ENCODE measurements at places on chromosomes 7 and 10.

- no peak for DNase-seq
Observed at GRCh38 chr7:6130007-6130587, 98.9 kb downstream of the ANKRD61 start.

DNA sequence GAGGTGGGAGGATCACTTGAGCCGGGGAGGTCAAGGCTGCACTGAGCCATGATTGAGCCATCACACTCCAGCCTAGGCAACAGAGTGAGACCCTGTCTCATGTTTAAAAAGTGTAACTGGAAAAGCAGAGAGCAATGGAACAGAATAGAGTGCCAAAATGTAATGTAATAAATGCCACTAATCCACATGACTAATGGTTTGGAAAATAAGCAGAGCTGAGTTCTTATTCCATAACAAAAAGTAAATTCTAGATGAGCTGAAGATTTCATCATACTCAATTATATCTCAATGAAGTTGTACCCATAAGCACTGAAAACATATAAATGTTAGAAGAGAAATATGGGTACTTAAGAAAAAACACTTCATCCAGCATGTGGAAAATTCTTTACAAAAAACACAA lies 132.6 kb downstream of the USP6NL start:
- DNase-seq = no peak

GRCh38 chr10:4003348-4003973 lies 218.5 kb upstream of the KLF6 start:
- DNase-seq = no peak

- DNase-seq = no peak
Observed at GRCh38 chr7:92557808-92558362, 29.3 kb downstream of the RBM48 start.

GRCh38 chr7:55063633-55064032 lies 44.8 kb downstream of the EGFR start:
- no peak for DNase-seq

DNA sequence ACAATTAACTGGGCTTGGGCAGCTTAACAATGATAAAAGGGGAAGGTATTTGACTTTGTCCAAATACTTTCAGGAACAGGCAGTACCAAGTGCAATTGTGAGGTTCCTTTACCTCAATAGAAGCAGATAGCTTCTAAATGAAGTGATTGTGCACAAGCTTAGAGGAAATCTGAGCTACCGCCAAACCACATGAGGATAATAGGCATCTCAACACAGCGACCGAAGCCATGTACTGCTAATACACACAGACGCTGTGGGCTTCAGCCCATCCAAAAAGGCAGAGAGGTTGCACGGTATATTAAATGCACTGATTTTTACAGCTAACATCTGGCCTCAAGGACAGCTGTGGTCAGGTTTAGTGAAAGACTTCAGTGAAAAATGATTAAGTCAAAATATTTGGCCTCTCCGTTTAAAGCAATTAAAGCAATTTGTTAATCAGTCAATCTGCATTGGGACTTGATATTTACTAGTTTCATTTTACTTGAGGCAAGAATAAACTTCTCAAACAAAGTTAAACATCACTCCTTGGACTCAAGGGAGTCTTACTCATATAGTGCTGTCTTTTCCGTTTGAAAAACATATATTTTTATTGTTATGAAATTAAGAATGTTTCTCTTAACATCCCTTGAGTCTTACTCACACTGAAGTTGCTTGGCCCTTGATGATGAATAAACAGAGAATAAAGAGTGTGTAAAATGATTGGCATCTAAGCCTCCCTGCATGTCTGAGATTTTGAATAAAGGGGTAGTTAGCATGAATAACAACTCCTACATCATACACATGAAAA lies 306.3 kb downstream of the C7orf25 start:
- DNase-seq = no peak

GRCh38 chr7:140525743-140526142 lies 46.4 kb upstream of the MKRN1 start:
- DNase-seq = no peak

DNA sequence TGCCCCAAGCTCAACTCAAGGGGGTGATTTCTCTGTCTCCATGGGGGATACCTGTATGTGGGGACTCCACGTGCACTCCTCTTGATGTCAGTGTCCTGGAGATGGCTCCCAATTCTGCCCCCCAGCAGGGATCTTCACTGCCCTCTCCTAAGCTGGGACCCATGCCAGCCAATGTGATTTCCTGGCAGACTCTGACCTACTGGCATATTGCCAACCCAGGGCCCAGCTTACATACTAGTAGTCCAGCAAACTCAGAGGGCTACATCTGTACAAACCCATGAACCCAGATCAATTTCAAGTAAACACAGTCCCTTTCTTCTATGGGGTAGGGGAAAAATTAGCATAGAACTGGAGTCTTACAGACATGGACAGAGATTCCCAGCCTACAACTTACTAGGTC lies 26.2 kb upstream of the BMPR1A start:
- DNase-seq = no peak

DNA sequence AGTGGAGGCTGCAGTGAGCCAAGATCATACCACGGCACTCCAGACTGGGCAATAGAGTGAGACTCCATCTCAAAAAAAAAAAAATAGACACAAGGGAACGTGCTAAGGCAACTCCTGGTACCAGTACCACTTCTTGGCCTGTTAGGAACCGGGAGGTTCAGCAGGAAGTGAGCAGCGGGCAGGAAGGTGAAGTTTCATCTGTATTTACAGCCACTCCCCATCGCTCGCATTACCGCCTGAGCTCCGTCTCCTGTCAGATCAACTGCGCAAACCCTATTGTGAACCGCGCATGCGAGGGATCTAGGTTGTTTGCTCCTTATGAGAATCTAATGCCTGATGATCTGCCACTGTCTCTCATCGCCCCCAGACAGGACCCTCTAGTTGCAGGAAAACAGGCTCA lies 69.9 kb upstream of the FOXK1 start:
- no peak for DNase-seq
